Fibroblast of villous mesenchyme (primary cell): ENCODE measurements at places on chromosomes 5 and 9. TPM values are rescaled to one million over a fixed set of nuclear protein-coding genes. Genes with fewer than 3 reads are reported as not detected.

The ACSL6 gene
- 0.43 TPM in 1 of 2 replicates, not detected in the other for total RNA-seq

The DDX4 gene
- total RNA-seq, result not detected in 2 replicates

The PLEKHG4B gene
- under 0.01 TPM in 2 replicates for total RNA-seq

The PIP5KL1 gene
- total RNA-seq, result 2.6 and 3.5 TPM in 2 replicates

The NUTM2G gene
- not detected in 2 replicates for total RNA-seq

The PCDHGB4 gene
- 11.0 and 13.4 TPM in 2 replicates for total RNA-seq

The IFNK gene
- not detected in 2 replicates for total RNA-seq

The GLIPR2 gene
- 29.4 and 55.7 TPM in 2 replicates for total RNA-seq

The KCNMB1 gene
- under 0.01 TPM in 1 of 2 replicates, not detected in the other for total RNA-seq

The WDR38 gene
- total RNA-seq, result not detected in 2 replicates

The IFNA13 gene
- not detected in 2 replicates for total RNA-seq

The XRCC4 gene
- 13.0 and 14.5 TPM in 2 replicates for total RNA-seq

The PCA3 gene
- under 0.01 TPM in 1 of 2 replicates, not detected in the other for total RNA-seq

The IFNA21 gene
- not detected in 2 replicates for total RNA-seq

The APBB3 gene
- 11.9 and 14.7 TPM in 2 replicates for total RNA-seq

The IL5 gene
- total RNA-seq, result not detected in 2 replicates

The CAMK2A gene
- total RNA-seq, result 1.3 TPM in 2 replicates

The ENG gene
- 25.8 and 30.7 TPM in 2 replicates for total RNA-seq

The HNRNPH1 gene
- total RNA-seq, result 474 and 562 TPM in 2 replicates

The OTULINL gene
- 19.6 and 23.7 TPM in 2 replicates for total RNA-seq

The RBM22 gene
- total RNA-seq, result 18.7 and 29.8 TPM in 2 replicates

The RASGRF2 gene
- 3.9 and 9.0 TPM in 2 replicates for total RNA-seq

The STC2 gene
- total RNA-seq, result 157 and 195 TPM in 2 replicates

The GOLGA2 gene
- total RNA-seq, result 114 and 116 TPM in 2 replicates

The SNCB gene
- not detected in 2 replicates for total RNA-seq

The GADD45G gene
- total RNA-seq, result 0.43 and 0.64 TPM in 2 replicates
